ENCODE measurements at places on chromosomes 12 and 14. TPM values are rescaled to one million over a fixed set of nuclear protein-coding genes. Genes with fewer than 3 reads are reported as not detected.

DNA sequence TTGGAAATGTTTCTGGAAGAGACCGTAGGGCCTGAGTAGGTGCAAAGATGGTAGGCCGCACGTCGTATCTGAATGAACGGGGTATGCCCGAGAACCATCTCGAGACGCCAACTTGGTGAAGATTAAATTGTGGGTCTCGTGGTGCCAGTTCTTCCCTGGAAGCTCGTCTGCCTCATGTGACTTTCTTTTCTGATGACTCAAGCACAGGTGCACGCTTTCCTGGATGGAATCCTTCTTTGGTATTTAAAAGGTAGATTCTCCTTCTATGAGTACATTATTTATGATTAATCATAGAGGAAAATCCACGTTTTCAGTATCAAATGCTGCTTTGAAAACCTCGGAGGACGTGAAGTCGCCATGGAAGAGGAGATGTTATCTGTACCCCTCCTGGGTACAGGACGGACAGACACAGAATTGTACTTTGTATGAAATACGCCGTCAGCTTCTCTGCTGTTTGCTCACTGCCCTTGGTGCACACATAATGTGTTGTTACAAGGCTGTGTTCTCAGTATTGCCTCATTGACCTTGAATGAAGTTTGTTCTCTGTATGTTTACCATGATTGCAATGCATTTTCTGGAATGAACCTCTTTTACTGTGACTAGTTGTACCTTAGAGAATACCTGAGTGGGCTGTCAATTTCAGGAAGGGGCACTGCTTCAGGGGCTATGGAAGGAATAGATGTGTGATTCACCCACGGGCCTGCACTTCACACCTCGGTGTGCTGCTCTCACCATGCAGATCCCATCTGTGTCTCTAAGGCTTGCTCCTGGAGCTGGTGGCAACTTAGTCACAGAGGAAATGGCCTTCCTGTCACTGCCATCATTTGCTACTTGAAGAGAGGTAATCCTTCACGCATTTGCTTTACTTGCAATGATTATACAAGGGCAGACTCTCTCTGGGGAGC lies 137.3 kb upstream of the RTL1 start:
- DNase-seq, result no peak

The CPSF6 gene
- 31.5 TPM for total RNA-seq

The LRIG3 gene
- 29.3 TPM for total RNA-seq

- DNase-seq, result no peak
Measured at GRCh38 chr12:13961971-13962370, 19.4 kb downstream of the GRIN2B start.

The VASH1 gene
- total RNA-seq, result 2.6 TPM

- peak; percentile 20 for DNase-seq
Measured at GRCh38 chr14:22821193-22822015, 6.2 kb upstream of the SLC7A7 start.

The SAMD15 gene
- total RNA-seq, result 2.8 TPM

DNA sequence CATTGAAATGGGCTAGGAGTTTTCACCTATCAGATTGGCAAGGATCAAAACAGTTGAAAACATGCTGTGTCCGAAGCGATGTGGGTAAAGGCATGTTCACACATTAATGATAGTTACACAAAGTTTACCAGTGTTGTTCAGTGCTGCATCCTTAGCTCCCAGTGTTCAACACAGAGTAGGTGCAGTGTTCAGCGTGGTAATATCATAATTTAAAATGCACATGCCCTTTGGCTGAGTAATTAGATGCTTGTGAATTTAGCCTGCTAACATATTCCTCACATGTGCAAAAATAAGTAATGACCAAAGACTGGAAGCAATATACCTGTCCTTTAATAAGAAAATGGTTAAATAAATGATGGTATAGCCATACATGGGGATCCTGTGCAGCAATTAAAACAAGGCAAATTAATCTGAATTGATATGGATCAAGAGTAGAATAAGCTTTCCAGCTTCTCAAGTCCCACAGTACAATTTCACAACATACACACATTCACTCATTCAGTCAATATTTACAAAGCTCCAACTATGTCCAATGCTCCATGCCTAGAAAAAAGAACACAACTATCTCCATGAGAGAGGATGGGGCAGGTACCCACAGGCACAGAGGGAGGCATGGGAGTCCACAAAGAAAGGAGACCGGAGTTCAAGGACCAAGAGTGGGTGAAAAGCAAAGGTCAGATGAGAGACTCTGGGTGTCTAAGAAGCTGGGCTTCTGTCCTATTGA lies 12.8 kb downstream of the TMCC3 start:
- DNase-seq, result no peak

DNA sequence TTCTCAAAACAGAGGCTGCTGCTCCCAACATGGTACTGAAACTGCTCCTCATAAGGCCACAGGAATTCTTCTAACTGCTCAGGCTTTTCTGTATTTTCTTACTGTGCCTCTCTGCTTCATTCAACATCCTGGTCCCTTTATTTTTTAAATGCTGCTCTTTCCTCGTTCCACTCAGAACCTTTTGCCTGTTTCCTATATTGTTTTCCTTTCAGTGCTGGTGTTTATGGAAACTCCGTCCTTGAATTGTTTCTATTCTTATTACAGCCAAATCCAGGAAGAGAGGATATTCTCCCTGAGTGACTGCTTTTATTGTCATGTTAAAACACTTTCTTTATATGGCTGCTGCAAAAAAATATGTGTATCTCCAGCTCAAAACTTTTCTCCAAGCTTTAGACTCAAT lies 173.0 kb upstream of the E2F7 start:
- no peak for DNase-seq

- peak; percentile 72 for DNase-seq
Measured at GRCh38 chr12:48817873-48818830, at the start of gene CACNB3. Gene CACNB3, plus strand, starts transcription at chr12:48818496. Its CDS starts 434 bp downstream, at chr12:48818930.

DNA sequence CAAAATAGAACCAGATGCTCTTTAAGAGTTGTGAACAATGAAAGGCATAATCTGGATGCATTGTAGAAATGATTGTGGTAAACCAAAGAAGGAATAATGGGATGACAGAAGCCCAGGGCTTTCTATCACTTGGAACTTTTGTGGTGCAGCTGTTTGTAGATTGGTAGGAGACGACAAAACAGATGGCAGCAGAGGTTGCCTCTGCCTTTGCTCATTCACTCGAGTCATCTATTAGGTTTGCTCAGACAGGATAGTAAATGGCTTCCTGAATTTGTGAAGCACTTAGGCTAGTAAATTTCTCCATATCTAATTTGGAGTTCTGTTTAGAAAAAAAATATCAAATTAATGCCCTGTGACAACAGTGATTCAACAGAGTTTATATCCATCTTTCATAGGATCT lies 78.4 kb downstream of the FGD4 start:
- no peak for DNase-seq

- DNase-seq, result no peak
Measured at GRCh38 chr12:4191642-4192041, 81.9 kb upstream of the CCND2 start.
